ENCODE measurements at places on chromosomes 5 and 9. TPM values are rescaled to one million over a fixed set of nuclear protein-coding genes. Genes with fewer than 3 reads are reported as not detected.

Gene PRRC2B
- 218 TPM for total RNA-seq

Gene FAXDC2
- total RNA-seq = 62.1 TPM

Gene SEMA6A
- 27.8 TPM for total RNA-seq

Gene ANKRD20A1
- not detected for total RNA-seq

Gene ANKRD33B
- 16.7 TPM for total RNA-seq

Gene PCDHB2
- total RNA-seq = 4.3 TPM

Gene SPATA31C1
- not detected for total RNA-seq

Gene MCC
- 67.7 TPM for total RNA-seq

Gene SPAAR
- 1.1 TPM for total RNA-seq

Gene NLN
- 17.9 TPM for total RNA-seq

Gene TAF1L
- total RNA-seq = 0.24 TPM

Gene SURF1
- total RNA-seq = 29.1 TPM

Data from suprapubic skin (tissue), 4 donors.